ENCODE measurements at places on chromosomes 6 and 20.

- DNase-seq = no peak
These were observed 52.0 kb downstream of the PRDM1 start for GRCh38 chr6:106138151-106138550.

DNA sequence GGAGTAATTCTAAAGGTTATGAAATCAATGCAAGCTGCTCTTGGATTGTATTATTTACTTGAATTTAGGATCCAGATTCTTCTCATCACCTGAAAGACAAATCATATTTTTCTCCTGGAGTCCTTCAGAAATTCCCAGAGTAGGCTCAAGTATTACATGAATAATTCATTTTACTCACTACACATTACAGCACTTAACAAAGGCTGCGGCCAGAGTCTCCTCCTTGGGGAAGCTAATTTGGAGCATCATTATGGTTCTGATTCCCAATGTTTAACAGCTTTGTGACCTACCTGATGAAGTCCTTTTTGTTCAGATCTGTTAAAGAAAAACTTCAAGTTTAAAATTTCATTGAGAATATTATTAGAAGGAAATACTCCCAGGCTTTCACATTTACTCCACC, 28.7 kb downstream of the GRIK2 start:
- DNase-seq = no peak

GRCh38 chr6:156980948-156981347, 203.8 kb downstream of the ARID1B start:
- no peak for DNase-seq

DNA sequence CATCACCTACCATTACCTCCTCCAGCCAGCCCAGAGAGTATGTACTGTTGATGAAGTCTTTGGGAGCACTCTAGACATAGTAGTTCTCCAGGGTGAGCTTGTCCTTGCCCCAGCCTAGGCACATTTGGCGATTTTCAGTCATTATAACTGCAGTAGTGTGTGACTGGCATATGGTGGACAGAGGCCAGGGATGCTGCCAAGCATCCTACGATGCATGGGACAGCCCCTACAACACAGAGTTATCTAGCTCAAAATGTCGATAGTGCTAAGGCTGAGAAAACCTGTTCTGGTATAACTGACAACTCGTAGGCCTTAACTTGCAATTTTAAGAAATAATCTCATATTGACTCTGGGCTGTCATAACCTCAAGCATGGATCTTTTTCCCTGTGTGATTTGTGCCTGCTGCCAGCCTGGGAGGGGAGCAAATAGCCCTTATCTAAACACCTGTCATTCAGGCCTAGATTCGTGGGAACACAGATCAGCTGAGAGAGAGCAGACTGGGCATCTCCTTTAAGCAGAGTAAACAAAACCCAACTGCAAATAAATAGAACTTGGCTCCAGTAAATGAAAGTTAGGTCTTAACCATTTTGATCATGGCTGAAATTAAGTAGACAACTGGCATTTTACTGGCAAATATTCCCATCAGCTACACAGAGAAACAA, 102.6 kb downstream of the SPTLC3 start:
- DNase-seq = no peak

DNA sequence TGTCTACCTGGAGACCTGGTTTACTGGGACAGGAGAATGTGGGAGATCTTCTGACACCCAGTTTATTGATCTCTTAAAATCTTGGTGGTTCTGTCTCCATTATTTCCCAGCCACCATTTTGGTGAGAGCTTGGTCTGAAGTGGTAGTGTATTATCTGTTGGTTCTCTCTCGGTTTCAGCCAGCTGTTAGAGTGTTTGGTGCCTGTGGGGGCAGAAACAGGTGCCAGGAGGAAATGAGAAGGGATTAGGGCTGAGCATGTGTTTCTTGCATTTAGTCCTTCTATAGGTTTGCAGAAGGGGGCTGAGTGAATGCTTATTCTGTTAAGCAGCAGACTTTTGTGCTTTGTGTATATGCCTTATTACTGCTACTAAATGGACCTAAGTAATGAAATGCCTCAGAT, 9.6 kb downstream of the JARID2 start:
- DNase-seq = no peak

GRCh38 chr6:47256361-47256760, 53.3 kb downstream of the TNFRSF21 start:
- DNase-seq = no peak

GRCh38 chr6:149332602-149333265, 15.2 kb downstream of the TAB2 start:
- DNase-seq = no peak

GRCh38 chr6:153126218-153126617, 4.9 kb downstream of the RGS17 start:
- no peak for DNase-seq

All from NCI-H2081 (cell line).